ENCODE measurements at places on chromosomes 12 and 14. TPM values are rescaled to one million over a fixed set of nuclear protein-coding genes. Genes with fewer than 3 reads are reported as not detected.

Gene WNT5B
- 50.2 TPM for total RNA-seq

Gene MYO1H
- total RNA-seq = not detected

Gene IRAK3
- not detected for total RNA-seq

Gene KRT79
- total RNA-seq = 0.28 TPM

Gene VRTN
- not detected for total RNA-seq

GRCh38 chr12:19575337-19576243 lies 136.3 kb downstream of the AEBP2 start:
- no peak for DNase-seq

GRCh38 chr14:50452296-50452695 lies 55.6 kb upstream of the CDKL1 start:
- no peak for DNase-seq

GRCh38 chr12:66269142-66269541 lies 33.2 kb upstream of the HELB start:
- no peak for DNase-seq

All from PC-9 (cell line).